ENCODE measurements at places on chromosomes 12 and 14.

GRCh38 chr14:87503711-87504110 lies 489.3 kb downstream of the GALC start:
- no peak for DNase-seq

- DNase-seq, result no peak
Observed at GRCh38 chr12:104226672-104227071, 11.1 kb downstream of the TXNRD1 start.

DNA sequence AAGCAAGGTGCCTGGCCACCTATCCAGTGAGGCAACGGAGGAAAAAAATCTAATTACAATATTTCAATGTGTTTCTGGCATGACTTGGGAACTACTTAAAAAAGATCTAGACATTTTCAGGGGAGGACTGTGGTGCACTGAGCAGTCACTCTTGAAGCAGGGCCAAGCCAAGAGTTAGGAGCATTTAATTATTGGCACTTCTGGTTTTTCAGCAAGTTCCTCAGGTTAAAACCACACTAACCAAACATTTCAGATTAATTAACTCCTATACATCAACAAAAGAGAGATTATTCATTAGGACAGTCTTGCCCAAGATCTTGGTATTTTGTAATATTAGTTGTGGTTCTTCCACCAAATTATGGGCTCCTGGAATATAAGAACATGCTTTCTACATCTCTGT lies 25.6 kb downstream of the PRKAB1 start:
- no peak for DNase-seq

DNA sequence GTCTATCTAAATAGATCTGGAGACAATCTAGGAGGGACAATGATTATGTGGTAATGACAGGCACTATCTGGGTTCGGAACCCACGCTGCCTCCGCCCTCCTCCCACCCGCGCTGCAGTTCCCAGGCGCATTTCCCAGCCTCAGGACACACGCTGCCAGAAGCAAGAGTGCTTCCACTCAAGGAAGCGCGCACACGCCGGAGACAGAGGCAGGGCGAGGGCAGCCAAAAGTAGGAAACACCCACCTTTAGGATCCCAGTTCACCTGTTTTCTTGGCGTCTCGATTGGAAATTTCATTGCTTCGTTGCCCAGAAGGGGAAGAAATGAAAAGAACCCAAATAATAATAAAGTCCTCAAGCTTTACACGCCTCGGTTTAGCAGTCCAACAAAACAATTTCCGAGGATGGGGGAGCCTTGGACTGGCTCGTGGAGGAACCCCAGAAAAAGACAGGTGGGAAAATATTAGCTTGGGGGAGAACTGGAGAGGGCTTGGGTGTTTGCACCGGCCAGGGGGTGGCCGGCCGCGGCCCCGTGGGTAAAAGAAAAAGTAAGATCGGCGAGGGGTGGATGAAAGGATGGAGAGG lies 474 bp downstream of the KCNK10 start:
- no peak for DNase-seq

GRCh38 chr12:68695454-68695853 lies 8.7 kb downstream of the NUP107 start:
- no peak for DNase-seq

- no peak for DNase-seq
Observed at GRCh38 chr12:101891462-101891971, 14.1 kb downstream of the DRAM1 start.

DNA sequence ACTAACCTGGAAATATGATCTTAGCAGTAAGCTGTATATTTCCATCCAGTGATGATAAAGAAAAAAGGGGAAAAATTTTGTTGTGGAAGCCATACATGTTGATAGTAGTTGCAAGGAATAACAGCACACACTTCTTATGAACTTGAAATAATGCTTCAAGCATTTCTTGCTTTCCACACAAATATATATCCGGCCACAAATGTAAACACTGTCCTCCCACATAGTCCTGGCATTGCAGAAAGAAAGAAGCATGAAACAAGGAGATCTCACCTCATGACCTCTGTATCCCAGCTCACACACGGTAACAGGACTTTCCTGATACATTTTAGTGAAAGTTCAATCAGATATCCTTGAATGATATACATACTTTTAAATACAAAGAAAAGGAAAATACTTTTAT lies 56.0 kb downstream of the LLPH start:
- DNase-seq, result no peak

- DNase-seq, result no peak
Observed at GRCh38 chr14:89000007-89000942, 175.8 kb downstream of the TTC8 start.

GRCh38 chr14:93017301-93017797 lies 94.4 kb downstream of the CHGA start:
- no peak for DNase-seq

GRCh38 chr14:104843006-104843405 lies 22.1 kb upstream of the CEP170B start:
- DNase-seq, result no peak

GRCh38 chr12:132596016-132596415 lies 14.4 kb downstream of the LRCOL1 start:
- no peak for DNase-seq

- DNase-seq, result no peak
Observed at GRCh38 chr14:94673071-94673470, 60.9 kb downstream of the SERPINA3 start.
